Activated CD8-positive, alpha-beta memory T cell treated with anti-CD3 and anti-CD28 coated beads, Interleukin-2, amount 10 ng/mL, durations not matched to agents 7 days and 5 days (primary cell): ENCODE measurements at places on chromosomes 1 and 21. TPM values are rescaled to one million over a fixed set of nuclear protein-coding genes. Genes with fewer than 3 reads are reported as not detected.

The DMRTA2 gene
- total RNA-seq, result not detected

- no peak for DNase-seq
- no peak overlapping the region for H3K4me3 ChIP-seq
- no peaks in the 10 kb centered on the region for H3K4me1 ChIP-seq
- H3K27ac ChIP-seq, result no peak overlapping the region
- H3K27me3 ChIP-seq, result peaks cover 4% of the 10 kb centered on the region
- H3K36me3 ChIP-seq, result no peaks in the 10 kb centered on the region
These were observed 164.6 kb upstream of the GJB5 start for GRCh38 chr1:34590211-34590623.

DNA sequence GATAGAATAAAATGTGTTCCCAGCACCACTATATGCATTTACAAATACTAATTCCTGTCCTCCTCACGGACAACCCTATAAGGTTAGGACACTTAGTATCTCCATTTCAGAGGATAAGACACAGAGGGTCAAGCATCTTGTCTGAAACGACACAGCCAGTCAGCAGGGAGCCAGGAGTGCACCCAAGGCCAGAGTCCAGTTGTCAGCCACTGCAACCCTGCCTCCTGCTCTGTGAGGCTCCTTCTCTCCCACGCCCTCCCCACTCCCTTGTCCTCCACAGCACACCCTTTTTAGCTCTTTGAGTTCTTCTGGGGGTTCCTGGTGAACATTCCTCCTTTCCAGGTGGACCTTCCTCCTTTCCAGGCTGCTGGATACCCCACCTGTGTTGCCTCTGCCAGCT is 119.0 kb upstream of the TNR start:
- no peaks in the 10 kb centered on the region for H3K36me3 ChIP-seq
- H3K27me3 ChIP-seq, result peaks cover 14% of the 10 kb centered on the region
- no peaks in the 10 kb centered on the region for H3K4me1 ChIP-seq
- DNase-seq, result no peak
- no peak overlapping the region for H3K4me3 ChIP-seq
- H3K27ac ChIP-seq, result no peak overlapping the region

The CLDN8 gene
- not detected for total RNA-seq

- H3K36me3 ChIP-seq, result peaks cover 25% of the 10 kb centered on the region
- peak within 1 kb of the TSS; percentile 91 for H3K4me3 ChIP-seq
- peak within 1 kb of the TSS; percentile 91 for H3K27ac ChIP-seq
- H3K27me3 ChIP-seq, result no peaks in the 10 kb centered on the region
These were observed at the start of gene CSF1 for GRCh38 chr1:109910123-109910962. Gene CSF1 (plus strand): TSS chr1:109910849. CDS start chr1:109911024, 175 bp downstream.

The ADSS2 gene
- total RNA-seq, result 52.0 TPM

GRCh38 chr21:27035791-27036190 is 68.9 kb upstream of the ADAMTS5 start:
- DNase-seq, result no peak
- H3K27me3 ChIP-seq, result no peaks in the 10 kb centered on the region
- no peak overlapping the region for H3K4me3 ChIP-seq
- no peaks in the 10 kb centered on the region for H3K36me3 ChIP-seq
- no peaks in the 10 kb centered on the region for H3K4me1 ChIP-seq

DNA sequence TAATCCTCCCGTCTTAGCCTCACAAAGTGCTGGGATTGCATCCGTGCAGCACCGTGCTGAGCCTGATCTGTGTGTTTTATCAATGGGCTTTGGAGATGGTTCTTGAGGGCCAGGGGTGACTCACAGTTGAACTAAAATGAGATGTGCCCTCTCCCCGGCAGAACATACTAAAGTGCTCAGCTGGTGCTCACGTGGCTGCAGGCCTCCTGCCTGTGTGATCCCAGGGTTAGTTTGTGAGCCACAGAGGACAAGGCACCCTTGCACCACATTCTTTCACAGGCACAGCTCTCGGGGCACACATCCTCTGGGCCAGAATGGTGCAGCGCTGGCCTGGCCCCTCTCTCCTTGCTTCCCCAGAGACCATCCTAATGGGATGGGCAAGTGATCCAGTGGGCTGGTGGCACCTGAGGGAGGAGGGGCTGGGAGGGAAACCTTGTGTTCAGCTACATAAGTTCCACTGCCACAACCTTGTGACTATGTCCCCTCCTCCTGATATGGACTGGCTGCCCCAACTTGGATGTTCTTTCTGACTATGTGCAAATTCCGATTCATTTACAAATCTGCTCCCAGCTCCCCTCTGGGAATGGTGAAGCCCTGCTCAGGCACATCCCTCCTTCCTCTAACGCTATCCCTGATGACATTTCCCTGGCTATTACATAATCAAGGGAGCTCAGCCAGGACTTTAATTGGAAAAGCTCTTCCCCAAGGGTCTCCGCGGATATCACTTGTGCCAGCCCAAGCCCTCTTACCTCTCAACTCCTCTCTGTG is 197.0 kb upstream of the EDN2 start:
- no peak overlapping the region for H3K4me3 ChIP-seq
- H3K4me1 ChIP-seq, result peaks cover 95% of the 10 kb centered on the region
- H3K36me3 ChIP-seq, result no peaks in the 10 kb centered on the region
- no peak for DNase-seq
- peak overlapping the region; percentile 20 for H3K27ac ChIP-seq

DNA sequence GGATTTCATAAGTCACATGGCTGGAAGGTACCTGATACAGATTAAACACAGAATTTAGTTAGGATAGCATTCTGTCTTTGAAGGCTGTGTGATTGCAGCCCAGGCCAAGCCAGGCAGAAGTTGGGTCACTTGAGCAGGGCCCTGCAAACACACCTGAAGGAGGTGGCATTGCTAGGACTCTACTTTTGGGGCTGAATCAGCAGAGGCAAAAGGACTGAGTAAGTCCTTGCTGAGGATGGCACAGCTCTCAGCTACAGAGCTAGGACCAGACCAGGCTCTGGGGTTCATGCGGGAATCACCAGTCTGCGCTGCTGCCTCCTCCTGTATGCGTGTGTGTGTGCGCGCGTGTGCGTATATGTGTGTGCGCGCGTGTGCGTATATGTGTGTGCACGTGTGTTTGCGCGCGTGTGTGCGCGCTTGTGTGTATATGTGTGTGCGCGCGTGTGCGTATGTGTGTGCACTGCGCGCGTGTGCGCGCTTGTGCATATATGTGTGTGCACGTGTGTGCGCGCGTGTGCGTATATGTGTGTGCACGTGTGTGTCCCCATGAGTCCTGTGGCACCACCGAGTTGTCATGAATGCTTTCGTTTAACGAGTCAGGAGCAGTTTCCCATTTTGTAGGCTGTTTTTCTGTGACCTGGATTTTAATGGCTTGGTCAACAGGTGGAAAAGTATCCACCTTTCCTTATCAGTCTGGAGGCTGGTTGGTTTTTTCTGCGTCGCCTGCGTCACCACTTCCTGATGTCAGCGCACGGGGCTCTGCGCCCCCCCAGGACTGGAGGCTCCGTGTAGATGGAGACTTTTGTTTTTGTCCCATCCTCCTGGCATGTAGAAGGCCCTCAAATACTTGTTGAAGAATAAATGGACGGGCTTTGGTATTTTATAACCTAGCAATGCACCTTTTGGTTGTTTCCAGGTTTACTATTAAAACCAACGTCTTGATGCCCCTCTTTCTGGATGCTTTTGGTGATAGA is 34.7 kb downstream of the ADARB1 start:
- no peaks in the 10 kb centered on the region for H3K27me3 ChIP-seq
- no peak for DNase-seq
- H3K4me3 ChIP-seq, result peak overlapping the region; percentile 62
- peak overlapping the region; percentile 58 for H3K27ac ChIP-seq
